ENCODE measurements at places on chromosomes 11 and 22.

- DNase-seq, result no peak
These were observed 1403.0 kb downstream of the BRD1 start for GRCh38 chr22:48424661-48425060.

DNA sequence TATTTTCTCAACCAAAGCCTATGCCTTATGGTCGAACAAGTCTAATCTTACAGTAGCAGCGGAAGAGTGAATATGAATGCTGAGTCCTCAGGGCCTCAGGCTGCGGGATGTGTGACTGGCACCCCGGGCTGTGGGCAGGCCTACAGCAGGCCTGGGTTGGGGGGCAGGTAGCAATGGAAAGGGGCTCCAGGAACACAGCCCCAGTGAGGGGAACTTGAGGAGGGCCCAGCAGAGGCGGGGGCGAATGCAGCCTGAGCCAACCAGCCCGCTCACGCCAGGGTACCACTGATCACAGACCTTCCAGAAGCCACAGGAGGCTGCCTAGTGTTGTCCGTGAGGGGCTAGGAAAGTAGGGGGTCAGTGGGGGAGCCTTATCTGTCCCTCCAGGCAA is 11.3 kb upstream of the CD5 start:
- DNase-seq, result no peak

DNA sequence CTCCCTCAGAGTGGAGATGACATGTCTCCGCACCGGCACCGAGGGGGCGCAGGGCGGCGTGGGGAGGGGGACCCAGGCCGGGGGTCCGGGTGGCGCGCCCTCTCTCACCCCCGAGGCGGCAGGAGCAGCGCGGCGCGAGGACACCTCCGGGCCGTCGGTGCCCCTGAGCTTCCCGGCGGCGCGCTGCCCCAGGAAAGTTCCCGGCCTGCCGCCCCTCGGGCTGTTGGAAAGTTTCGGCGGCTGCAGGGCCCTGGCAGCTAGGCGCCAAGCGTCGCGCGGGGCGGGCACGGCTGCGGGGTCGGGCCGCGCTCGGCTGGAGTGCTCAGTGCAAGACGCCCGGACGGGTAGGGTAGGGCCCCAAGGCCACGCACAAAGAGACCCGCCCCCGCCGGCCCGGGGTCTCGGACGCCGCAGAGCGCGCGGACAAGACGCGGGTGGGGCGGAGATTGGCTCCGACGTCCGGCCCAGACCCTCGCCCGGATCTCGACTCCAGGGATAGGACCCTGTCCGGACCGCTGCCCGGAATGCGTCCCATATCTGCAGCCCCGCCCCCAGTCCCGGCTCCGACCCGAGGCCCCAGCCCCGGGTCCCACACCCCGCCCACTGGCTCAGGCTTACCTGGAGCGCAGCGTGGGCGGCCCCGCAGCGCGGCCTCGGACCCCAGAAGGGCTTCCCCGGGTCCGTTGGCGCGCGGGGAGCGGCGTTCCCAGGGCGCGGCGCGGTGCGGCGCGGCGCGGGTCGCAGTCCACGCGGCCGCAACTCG is 471 bp downstream of the ARVCF start:
- DNase-seq, result no peak

DNA sequence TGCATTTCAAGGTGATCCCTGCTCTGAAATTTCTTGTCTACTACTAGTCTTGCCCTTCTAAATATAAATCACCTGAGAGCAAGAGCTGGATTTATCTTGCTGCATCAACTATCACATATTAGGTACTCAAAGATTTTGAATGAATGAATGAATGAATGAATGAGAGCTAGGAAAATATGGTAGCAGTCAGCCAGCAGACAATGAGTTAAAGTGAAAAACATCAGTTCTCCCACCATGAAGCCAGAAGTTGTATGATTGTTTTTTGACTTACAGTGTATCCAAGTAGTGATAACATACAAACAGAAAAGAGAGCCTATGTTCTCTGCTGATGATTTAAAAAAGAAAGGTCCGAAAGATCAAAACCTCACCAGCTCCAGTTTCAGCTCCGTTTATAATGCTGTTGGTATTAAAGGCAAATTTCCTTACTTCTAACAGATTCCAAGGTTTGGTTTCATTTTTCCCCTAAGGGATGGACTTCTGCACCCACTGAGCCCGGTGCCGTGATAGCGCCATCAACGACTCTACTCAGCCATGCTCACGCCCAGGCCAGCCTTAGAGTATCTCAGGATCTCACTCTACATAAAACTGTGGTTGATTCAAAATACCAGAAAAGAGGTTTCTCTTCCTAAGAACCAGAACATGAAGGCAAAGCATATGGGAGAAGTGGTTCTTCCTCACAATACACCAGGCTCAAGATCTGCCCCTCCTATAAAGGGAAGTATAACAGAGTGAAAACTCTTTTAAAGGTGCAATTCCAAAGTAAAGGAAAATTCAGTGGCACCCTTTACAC is 92.0 kb downstream of the SGSM3 start:
- DNase-seq, result no peak

- DNase-seq, result no peak
These were observed 11.9 kb upstream of the TESMIN start for GRCh38 chr11:68763181-68763721.

- DNase-seq, result no peak
These were observed 27.3 kb downstream of the CTR9 start for GRCh38 chr11:10778217-10778970.

DNA sequence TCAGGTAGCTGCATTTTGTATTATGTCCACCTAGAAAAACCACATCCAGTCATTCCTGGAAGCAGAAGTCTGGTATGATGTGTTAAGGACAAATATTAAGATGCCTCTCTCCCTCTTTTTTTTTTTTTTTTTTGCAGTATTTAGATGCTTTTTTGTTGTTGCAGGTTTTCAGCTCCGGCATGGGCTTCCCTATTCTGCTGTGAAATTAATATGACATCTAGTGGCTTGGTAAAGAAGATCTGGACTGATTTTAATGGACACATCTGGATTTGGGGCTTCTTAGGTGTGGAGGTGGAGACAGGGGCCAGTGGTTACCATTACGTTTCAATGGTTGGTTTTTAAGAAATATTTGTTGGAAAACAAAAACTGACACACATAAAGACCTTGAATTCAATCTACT is 47.5 kb upstream of the RASSF10 start:
- DNase-seq, result no peak

DNA sequence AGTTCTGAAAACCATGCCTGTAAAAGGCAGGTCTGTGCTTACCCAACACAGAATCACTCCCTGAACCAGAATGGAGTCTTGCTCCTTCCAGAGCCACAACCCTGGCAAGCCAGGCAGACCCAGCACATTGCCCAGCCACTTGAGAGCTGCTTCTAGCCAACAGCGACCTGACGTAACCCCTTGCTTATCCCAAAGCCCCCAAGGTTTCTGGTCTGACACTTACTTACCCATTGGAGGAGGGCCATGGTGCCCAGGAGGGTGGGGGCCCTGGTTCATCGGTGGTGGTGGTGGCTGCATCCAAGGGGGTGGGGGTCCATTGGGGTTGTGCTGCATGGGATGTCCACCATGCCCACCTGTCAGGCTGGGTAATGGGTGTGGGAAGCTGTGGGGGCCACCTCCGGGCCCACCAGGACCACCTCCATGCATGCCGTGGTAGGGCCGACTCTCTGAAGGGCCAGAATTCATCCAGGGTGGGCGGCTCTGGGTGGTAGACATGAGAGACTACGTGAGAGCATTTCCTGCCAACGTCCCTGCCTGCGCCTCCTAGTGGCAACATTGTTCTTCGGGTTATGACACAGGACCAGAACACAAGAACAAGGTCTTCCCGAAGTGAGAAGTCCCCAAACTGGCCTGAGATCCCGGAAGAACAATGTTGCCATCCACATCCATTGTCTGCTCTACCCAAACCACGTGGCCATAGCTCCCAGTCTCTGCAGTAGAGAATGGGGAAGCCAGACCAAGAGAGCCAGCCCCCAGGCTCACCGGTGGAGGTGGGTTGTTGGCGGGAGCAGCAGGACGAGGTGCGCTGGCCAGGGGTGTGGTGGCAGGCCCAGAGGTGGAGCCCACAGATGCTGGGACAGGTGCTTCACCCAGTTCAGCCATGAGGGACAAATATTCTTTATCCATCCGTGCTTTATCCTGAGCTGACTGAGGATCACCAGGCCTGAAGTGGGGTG is 7.8 kb upstream of the PYGM start:
- no peak for DNase-seq

DNA sequence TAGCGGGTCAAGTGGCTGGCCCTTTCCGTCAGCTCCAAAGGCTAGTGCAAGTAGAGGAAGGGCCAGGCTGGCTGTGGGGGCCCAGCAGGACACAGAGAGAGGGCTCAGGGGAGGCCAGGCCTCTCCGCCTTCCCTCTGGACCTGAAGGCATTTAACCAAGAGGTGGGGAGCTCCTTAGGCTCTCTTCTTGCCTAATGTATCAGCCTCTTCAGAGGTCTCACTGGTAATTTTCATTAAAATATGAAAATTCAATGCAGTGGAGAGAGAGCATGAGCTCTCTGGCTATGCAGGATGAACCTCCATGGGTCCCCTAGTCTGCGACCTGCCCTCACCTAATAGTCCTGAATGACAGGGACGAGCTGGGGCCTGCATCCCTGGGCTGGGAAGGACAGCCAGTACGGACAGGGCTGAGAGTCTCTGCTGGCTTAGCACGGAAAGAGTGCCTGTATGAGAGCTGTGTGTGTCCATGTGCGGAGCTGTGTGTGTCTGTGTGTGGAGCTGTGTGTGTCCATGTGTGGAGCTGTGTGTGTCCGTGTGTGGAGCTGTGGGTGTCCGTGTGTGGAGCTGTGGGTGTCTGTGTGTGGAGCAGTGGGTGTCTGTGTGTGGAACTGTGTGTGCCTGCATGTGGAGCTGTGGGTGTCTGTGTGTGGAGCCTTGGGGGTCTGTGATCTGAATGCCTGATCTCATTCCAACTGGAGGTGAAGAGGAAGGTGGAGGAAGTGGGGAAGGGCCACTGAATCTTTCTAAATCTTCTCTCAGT is 2.4 kb downstream of the ALX4 start:
- DNase-seq, result no peak

DNA sequence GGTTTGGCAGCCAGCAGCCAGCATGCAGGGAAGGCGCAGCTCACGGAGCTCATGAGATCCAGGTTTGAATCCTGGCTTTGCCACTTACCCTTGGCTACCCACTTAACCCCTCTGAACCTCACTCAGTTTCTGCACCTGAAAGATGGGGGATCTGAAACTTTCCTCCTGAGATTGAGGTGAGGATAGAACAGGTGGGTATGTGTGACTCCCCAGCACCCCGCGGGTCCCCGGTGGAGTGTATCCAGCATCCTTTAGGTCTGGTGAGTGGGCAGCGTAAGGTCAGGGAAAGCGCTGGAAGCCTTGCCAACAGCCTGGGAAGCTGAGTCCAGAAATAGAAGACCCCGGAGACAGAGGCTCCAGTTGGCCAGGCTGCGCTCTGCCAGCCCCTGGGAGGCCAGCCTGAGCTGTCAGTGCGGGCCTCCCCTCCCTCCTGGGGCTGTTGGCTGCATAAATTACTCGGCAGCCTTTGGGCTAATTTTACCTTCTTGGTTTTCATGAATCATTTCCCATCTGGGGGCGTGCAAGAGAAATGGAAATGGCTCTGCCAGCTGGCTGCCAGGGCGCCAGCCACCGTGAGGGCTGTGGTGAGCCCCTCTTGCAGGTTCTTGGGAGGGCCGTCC is 17.6 kb downstream of the PRDM11 start:
- DNase-seq, result no peak

- no peak for DNase-seq
These were observed 163.8 kb downstream of the CHST1 start for GRCh38 chr11:45501392-45502225.

GRCh38 chr11:45374653-45375059 is 88.5 kb upstream of the SYT13 start:
- no peak for DNase-seq

- DNase-seq, result peak; percentile 29
These were observed 542 bp downstream of the GCAT start for GRCh38 chr22:37808294-37808657.

- peak; percentile 79 for DNase-seq
These were observed 19.4 kb downstream of the TEAD1 start for GRCh38 chr11:12693479-12694182.

DNA sequence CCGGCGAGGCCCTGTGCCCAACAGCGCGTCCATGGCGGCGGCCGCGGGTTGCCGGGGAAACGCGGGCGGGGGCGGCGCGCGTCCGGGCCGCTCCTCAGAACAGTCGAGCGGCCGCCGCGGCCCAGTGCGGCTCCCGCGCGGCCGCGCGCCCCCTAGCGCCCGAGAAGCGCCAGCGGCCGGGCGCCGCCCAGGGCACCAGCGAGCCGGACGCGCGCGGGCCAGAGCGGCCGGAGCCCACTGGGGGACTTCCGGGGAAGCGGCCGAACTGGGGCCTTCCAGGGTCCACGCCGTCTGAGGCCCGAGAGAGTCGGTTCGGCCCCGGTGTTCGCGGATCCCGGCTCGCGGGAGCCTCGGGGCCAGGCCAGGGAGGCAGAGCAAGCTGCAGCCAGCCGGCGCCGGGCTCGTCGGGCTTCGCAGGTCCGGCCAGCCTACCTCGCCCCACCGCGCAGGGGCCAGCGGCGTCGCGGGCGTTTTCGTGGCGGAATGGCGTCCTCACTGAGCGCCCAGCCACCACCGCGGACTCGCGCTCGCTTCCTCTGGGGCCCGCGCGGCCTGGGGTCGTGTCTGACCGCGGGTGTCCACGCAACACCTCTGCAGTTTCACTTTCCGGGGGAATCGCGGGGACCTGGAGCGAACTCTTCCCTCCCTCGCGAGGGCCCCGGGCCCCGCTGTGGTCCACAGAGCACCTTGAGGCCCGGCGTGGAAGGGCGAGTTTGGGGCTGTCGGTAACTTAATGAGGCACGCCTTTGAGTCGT is at the start of gene DENND6B:
TSS of gene DENND6B (minus strand) at position 57 of the 755 bp plus-strand sequence. CDS start at position 33, 24 bp downstream.
- DNase-seq, result peak; percentile 93

DNA sequence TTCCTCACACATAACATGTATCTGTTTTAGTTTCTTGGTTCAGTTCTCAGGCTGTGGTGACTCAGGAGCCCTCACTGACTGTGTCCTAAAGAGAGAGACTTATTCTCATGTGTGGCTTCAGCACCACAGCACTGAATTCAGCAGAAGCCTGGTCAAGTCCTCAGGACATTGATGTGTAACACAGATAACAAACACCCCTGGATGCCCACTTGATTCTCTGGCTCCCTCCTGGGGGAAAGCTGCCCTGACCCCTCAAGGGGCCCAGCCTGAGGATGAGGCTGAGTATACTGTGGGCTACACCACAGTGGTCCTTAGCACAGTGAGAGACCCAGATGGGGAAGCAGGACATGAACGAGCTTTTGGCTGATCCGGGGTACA is 87.2 kb upstream of the VPREB1 start:
- no peak for DNase-seq

GRCh38 chr11:68380786-68381622 is 68.6 kb downstream of the LRP5 start:
- DNase-seq, result no peak

GRCh38 chr11:41309111-41309522 is 150.3 kb downstream of the LRRC4C start:
- DNase-seq, result no peak

DNA sequence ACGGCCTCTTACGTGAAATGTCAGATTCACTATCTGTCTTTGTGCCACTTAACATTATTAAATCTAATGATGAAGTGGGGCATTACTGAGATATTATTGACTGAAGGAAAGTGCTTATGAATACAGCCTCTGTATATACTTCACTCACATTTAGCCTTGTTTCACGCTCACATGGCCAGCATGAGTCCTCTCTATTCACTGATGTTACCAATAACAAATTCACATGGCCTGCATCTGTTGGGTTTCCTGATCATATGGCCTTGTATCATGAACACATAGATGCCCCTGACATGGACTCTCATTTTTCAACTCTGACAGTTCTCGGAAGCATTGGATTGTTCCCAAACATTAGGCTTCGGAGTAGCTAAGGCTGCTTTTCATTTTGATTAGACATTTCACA is 68.3 kb upstream of the MYO18B start:
- DNase-seq, result no peak
